ENCODE measurements at places on chromosomes 5 and 9. TPM values are rescaled to one million over a fixed set of nuclear protein-coding genes. Genes with fewer than 3 reads are reported as not detected.

The ISL1 gene
- not detected for total RNA-seq

The EGR1 gene
- 103 TPM for total RNA-seq

- DNase-seq = no peak
These were observed 31.2 kb upstream of the CRB2 start for GRCh38 chr9:123324767-123325183.

DNA sequence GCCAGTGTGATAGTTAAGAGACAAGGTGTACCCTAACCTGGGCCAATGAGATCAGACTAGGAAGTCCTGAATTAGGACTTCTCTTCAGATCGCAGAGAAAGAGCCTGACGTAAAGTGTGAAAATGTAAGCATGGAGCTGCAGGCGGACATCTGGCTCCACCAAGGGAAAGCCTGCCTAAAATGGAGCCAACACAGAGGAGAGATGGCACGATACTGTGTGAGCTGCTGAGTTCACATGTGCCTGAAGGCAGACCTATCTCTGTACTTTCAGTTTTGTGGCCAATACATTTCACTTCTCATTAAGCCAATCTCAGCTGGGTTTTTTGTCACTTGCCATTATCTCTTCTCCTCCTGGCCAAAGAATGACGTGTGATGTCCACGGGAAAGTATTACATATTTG is 210.5 kb downstream of the ELAVL2 start:
- no peak for DNase-seq

DNA sequence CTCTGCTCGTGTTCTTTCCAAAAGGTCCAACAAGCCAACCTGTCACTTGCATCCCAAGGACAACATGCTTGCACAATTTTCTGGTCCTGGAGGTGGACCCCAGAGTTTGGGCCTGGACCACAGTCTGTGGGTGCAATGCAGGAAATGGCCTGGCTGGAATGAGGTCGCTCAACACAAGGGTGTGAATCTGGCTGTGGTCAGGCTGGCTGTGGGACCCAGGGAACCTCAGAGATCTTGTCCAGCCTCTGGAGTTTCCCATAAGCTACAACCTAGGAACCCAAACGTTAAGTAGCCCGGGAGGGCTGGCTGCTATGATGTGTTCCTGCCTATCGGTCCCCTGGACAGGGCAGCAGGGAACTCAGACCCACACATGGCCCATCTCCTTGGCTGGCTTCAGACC is 15.4 kb downstream of the TBC1D9B start:
- no peak for DNase-seq

DNA sequence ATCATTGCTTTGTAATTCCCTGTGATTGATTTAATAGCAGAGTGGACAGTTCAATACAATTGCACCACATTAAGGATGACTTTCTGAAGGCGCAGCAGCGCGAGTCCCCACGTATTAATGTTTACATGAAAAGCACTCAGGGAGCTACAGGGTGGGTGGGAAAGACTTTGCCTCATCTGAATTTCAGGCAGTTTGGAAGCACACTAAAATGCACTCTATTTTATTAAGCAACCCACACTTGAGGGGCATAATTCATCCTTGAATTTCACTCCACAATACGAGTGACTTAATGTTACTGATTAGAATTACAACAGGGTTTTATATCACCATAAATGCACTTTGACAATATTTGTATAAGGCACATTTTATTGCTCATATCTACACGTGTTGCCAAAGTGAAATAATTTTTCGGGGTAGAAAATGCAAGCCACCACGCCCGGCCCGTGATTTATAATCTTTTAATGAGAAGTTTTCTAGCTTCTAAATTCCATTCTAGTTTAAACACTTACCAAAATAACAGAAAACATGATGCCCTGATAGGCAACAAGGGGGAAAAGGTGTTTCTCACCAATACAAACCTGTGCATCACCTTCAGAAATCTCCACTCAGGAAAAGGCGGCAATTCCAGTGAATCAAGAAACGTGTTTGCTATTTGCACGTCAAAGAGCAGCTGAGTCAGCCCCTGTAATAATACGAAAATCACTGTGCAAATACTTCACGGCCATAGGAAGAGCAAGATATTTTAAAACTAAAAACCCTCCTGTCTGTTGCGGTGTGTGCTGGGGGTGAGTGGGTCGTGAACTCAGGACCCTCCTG is 40.5 kb downstream of the IRX4 start:
- DNase-seq = no peak

DNA sequence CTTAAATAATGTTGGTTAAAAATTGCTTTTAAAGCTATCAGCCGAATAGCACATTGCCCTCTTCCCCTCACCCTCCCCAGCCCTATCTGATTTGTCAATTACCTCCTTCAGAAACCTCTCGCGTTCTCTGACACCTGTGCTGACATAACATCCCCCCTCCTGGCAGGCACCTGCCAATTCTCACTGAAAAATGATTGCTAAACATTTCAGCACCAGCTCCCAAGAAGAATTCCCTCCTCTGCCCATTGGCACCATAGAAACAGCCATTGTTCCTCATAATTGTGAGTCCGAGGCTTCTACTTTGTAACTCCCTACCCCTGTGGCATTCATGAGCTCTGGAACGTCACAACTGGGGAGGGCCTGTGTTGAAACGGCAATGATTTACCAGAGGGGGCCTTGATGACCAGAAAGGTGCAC is 20.2 kb downstream of the CDH6 start:
- no peak for DNase-seq

DNA sequence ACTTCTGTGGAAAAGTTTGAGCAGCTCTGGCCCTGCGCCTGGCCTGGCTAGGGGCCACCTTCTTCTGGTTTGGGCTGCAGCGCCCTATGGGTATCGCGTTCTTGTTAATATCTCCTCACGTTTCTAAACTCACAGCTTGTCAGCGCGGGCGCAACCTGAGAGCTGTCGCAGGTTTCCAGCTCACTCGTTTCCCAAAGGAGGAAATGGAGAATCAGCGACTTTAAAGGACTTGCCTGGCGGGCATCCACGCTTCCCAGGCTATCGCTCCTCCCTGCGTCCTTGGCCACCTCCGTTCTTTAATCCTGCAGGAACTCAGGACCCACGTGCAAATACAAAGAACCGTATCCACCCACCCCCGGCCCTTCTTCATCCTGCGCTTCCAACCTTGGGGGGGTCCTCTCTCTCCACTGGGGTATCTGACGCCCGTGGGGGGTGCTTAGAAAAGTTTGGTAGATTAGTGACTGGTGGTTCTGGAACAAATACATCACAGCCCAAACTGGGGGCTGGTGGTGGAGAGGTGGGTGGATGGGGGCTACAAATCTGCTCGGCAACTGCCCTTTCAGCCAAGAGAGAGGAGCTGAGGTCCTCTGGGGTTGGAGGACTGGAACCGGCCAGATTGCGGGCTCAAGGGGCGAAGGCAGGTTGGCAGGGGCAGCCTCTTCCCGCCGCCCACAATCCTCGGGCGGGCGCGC is 578 bp upstream of the PSAT1 start:
- no peak for DNase-seq

- no peak for DNase-seq
These were observed 141.2 kb upstream of the ASTN2 start for GRCh38 chr9:117555964-117556629.
